ENCODE measurements at places on chromosomes 3 and 15. TPM values are rescaled to one million over a fixed set of nuclear protein-coding genes. Genes with fewer than 3 reads are reported as not detected.

Gene GMPS
- total RNA-seq = 50.5 TPM

Gene UROC1
- not detected for total RNA-seq

Gene CASR
- 0.31 TPM for total RNA-seq

Gene PLA2G4D
- total RNA-seq = 0.16 TPM

Gene PTX3
- 3.6 TPM for total RNA-seq

All from motor neuron (in vitro differentiated cells).